ENCODE measurements at places on chromosomes 5 and 9.

GRCh38 chr5:96199713-96200183 lies 233.3 kb downstream of the PCSK1 start:
- DNase-seq: no peak

DNA sequence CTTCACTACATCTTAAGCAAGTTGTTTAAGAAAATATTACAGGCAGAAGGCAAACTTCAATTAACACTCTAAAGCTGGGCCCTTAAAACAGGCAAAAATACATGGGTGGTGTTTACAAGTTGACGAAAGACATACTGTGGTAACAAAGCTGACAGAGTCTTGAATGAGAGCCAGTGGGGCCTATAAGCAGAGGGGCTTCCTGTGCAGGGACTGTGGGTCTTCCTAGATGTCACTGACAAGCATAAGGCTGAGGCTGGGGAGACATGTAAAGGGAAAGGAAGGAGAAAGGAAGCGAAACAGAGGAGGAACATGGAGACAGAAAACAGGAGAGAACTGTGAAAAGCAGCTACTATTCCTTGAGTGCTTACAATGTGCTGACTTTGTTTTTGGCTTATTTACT lies 308.0 kb upstream of the RPS23 start:
- no peak for DNase-seq

DNA sequence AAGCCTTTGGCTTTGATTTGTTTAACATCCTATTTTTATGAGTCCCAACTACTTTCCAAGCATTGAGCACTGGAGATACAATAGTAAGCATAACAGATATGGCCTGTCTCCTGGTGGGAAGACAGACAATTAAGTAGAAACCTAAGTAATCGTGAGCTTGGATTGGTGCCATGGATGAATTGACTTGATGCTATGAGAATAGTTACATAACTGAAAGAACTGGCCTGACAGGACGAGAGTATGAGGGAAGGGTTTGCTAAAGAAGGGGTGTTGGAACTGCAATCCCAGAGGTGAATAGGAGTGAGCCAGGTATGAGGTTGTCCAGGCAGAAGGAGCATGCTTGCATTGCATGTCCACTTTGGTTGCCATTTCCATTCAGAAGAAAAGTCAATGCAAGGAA lies 52.4 kb downstream of the GPR21 start:
- DNase-seq: no peak

- DNase-seq: no peak
These were observed 1.9 kb downstream of the TTC16 start for GRCh38 chr9:127717766-127718165.

DNA sequence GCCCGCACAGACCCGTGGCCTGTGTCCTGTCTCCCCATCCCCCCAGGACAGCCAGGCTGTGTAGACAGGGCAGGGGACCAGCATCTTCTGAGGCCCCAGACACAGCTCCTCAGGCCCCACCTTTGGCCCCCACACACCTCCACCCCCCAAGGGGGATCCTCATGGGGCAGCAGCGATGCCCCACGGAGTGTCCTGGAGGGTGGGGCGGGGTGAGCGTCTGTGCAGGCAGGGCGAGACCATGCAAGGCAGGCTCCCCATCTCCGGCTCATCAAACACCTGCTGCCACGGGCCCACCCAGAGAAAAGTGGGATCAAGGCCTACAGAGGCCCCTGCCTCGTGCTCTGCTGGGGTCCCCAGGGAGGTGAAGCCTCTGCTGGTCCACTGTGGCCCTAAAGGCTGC lies 118.7 kb upstream of the FOXD4L5 start:
- no peak for DNase-seq

DNA sequence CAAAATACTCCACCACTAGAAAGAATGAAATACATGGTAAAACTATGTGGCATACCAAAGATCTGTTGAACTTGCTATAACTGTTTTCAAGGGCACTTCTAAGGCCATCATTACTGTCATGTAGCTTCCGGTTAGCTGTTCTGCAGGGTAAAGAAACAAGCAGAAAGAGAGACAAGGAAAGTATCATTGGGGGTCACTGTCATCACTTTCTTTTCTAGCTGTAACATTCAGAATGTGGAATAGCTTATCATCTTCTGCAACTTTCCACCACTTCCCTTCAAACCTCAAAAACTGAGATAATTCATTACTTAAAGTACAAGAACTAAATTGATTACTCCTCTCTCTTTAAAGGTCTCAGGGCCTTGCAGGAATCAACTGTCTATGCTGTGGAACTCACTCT lies 57.6 kb downstream of the RASEF start:
- DNase-seq: no peak

DNA sequence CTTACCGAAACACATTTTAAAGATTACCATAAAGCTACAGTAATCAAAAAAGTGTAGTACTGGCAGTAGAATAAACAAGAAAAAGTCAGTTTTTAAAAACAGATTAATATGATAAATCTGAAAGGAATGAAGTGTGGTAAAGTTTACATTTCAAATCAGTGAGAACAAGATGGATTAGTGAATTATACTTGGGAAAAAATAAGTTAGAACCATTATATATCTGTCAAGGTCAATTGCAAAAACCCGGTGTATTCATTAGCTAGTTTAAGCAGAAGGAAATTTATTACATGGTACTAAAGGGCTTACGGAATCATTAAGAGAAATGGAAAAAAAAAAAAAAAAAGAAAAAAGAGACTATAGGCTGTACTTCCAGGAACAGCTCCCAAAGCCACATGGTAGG lies 164.3 kb downstream of the MUSK start:
- DNase-seq: no peak

DNA sequence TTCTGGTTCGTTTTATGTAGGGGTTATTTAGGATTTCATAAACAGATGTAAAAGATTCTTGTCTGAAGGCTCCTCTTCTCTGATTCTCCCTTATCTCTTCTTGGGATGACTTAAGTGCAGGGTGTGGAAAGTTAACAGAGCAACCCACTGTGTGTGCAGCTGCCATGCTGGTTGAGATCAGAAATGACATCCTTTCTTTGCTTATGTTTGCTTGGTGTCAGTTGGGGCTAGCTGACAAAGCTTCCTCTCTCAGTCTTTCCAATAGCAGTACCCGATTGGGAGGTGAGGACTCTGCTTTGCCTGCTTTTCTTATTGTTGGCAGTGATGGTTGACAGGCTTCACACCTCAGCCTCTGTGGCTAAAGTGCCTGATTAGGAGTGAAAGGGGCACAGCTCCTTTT lies 26.5 kb downstream of the OGN start:
- DNase-seq: no peak

- DNase-seq: no peak
These were observed 60.0 kb downstream of the C9orf50 start for GRCh38 chr9:129560881-129561306.
